ENCODE measurements at places on chromosomes 12 and 14.

GRCh38 chr14:71658261-71658860 lies 273.9 kb upstream of the RGS6 start:
- DNase-seq: no peak

DNA sequence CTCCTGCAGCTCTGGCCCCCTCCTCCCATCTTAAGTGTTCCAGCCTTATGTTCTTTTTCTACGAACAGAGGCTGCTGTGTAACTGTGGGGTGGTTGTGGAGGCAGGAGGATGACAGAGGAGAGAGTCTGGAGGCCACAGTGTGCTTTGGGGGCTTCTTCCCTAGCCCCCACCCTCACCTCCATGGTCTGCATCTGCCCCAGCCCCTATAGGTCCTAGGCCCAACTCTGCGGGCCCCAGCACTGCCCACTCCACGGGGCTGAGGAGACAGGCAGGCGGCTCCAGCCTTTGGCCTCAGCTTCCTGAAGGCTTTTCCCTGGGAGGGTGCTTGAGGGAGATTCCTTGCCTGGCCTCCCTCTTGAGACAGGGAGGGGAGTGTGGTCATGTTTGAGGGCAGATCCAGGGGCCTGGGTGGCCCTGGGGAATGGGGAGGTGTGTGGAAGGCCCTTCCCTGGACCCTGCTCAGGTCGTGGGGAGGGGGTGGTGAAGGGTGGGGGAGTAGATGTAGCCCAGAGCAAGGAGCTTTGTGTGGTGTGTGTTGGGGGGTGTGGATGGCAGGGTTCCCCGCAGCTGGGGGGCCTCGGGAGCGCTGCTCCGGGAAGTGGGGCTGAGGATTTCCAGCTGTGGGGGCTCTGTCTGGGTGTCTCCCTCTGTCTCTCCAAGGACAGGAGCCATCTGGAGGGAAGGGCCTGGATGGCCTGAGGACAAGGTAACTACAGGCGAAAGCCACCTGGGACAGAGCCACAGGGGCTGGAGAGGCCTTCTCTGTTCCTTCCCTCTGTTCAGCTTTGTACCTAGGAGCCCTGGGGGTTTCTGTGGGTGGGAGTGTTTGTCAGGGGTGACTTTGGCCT lies 1.1 kb downstream of the SMIM41 start:
- no peak for DNase-seq

- DNase-seq: no peak
These were observed 140.2 kb upstream of the CRY1 start for GRCh38 chr12:107233551-107233950.

DNA sequence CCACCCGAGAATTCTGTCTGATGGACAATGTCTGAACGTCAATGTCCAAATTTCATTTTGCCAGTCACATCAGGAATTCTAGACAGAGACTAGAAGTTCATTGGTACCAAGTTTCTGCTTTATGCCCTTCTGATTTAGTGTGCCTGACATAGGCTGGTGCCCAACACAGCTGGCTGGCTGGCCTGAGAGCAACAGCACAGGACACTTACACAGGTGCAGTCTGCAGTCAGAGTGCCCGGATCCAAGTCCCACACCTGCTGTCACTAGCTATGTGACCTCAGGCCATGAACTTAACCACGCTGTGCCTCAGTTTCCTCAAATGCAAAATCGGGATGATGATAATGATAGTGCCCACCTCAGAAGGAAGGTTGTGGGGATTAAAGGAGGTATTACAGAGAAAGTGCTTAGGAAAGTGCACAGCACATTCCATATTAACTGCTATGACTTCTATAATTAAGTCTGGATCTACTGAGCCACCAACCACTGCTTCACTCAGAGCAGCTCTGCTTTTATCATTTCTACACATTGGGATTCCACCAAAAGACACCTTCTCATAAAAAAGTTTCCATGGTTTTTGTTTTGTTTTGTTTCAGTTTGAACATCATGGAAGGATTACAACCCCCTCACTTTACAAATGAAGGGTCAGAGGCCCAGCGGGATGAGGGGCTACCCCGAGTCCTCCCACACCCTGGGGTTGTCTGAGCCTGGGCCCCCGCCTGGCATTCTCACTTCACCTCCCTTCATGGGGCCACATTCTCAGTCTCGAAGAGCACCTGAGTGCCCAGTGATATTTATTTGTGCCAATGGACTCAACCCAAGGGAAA lies 168.8 kb upstream of the BCL2L14 start:
- DNase-seq: no peak

- DNase-seq: no peak
These were observed 1.1 kb upstream of the RHOF start for GRCh38 chr12:121794534-121795033.

DNA sequence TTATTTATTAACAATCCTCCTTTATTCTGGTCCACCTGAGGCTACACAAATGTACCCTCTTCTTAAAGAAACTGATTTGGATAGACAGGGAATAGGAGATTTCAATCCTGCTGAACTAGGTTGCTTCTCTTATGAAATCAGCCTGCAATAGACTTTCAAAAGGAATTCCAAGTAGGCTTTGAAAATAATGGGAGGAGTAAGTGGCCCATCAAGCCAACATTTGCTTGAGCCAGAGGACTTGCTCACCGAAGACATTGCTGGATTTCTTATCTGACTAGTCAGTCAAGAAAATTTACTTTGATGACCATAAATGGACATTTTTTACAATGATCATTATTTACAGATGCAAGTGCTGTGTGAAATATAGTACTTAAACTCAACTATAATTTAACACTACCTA lies 82.8 kb upstream of the RASSF8 start:
- DNase-seq: no peak

DNA sequence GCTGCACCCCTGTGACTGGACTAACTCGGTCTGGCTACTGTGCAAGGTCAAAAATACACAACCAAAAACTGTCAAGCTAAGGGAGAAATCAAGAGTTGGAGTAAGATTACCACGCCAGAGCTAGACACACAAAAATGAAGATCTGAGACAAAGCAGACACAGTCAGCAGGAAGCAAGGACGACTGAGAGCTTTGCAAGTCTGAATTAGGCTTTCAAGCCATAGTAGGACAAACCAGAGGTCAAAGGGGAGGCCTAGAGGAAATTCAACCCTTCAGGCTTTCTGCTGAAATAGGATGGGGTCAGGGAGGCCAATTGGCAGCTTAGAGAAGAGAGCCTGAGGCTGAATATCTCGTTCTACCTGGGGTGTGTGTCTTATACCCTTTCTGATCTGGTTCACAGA lies 117.3 kb downstream of the LLPH start:
- no peak for DNase-seq

- DNase-seq: no peak
These were observed 65.6 kb upstream of the RMST start for GRCh38 chr12:97397008-97397407.

GRCh38 chr14:85532374-85533022 lies 2.6 kb downstream of the FLRT2 start:
- no peak for DNase-seq

- DNase-seq: no peak
These were observed 37.0 kb upstream of the OAS1 start for GRCh38 chr12:112869778-112870177.

- DNase-seq: no peak
These were observed 8.3 kb downstream of the CDK2AP1 start for GRCh38 chr12:123263196-123263817.

DNA sequence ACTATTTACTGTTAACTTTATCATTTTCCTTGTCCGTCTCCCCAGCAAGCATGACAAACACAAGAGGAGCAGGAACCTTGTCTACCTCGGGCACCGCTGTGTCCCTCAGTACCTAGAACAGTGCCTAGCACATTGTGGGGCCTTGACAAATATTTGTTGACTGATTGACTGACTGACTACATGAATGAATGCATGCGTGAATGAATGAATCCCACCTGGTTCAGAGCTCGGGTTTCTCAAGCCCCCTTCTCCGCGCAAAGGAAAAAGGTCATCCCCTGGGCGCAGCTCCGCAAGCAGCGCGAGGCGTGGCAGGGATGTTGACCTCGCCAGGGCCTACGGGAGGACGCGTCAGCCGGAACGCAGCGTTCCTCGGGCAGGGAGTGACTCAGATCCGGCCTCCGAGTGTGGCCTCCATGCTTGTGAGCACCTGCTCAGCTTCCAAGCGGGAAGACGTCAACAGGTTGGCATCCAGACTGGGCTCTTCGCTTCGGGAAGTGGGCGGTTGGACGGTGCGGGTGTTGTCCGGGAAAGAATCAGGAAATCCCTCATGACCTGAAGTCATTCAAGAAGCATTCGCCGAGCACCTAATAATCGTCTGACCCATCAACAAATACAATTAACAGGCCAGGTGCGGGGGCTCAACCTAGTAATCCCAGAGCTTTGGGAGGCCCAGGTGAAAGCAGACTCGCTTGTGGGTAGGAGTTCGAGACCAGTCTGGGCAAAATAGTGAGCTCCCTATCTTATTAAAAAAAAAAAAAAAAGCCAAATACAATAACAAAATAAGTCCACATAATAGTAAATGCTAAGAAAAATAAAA lies 13.9 kb upstream of the UBC start:
- DNase-seq: no peak

GRCh38 chr12:82326905-82327503 lies 31.2 kb downstream of the CCDC59 start:
- no peak for DNase-seq

- no peak for DNase-seq
These were observed 80.8 kb downstream of the EP400 start for GRCh38 chr12:132030367-132031038.

GRCh38 chr12:41325336-41325735 lies 137.2 kb downstream of the PDZRN4 start:
- no peak for DNase-seq

DNA sequence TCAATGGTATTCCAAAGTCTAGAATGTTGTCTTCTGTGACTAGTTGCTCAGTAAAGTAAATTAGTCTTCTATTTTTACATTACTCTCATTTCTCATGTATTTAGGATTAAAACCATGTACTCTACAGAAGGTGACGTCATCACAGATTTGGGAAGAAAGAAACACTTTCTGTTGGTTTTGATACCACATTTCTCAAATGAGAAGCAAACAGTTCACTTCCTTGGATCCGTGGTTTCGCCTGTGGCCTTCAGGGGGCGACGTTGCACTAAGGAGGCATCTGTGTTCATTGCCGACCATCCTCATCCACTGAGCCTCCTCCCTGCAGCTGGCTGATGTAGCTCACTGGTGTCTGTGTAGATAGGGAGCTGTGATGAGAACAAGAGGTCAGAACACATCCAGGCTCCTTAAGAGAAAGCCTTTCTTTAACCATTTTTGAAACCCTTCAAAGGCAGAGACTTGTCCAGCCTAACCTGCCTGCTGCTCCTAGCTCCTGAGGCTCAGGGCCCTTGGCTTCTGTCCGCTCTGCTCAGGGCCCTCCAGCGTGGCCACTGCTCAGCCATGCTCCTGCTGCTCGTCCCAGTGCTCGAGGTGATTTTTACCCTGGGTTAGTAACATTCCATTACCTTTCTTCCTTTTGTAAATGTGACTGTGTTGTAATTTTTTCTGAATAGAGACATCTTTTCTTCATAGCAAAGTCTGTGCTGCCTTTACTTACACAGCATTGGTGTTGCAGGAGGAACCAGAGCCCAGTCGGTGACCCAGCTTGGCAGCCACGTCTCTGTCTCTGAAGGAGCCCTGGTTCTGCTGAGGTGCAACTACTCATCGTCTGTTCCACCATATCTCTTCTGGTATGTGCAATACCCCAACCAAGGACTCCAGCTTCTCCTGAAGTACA lies 220.6 kb upstream of the OR4E1 start:
- DNase-seq: peak; percentile 29

DNA sequence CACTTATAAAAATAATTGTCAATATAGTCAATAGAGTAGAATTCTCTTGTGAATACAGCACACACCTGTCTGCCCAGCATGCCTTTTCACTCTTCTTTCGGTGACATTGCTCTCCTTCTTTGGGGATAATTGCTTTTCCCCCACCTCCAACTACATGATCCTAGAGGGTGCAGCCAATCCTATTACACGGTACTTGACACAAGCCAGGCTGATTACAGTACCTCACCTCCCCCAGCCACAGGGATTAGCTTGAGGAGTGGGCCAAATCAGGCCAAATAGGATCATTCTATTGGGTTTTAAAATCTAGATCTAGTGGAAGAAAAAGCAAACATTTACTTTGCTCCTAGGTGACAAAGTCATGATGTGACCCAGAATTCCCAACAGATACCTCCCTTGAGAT lies 16.8 kb upstream of the NFYB start:
- no peak for DNase-seq

DNA sequence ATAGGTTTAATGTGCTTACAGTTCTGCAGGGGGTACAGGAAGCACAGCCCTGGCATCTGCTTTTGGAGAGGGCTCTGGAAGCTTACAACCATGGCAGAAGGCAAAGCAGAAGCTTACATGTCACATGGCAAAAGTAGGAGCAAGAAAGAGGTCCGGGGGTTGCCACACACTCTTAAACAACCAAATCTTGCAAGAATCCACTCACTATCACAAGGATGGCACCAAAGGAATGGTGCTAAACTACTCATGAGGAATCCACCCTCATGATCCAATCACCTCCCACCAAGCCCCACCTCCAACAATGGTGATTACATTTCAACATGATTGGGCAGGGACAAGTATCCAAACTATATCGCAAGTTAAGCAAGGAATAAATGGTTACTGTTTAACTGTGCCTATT lies 255.8 kb upstream of the AVPR1A start:
- no peak for DNase-seq

DNA sequence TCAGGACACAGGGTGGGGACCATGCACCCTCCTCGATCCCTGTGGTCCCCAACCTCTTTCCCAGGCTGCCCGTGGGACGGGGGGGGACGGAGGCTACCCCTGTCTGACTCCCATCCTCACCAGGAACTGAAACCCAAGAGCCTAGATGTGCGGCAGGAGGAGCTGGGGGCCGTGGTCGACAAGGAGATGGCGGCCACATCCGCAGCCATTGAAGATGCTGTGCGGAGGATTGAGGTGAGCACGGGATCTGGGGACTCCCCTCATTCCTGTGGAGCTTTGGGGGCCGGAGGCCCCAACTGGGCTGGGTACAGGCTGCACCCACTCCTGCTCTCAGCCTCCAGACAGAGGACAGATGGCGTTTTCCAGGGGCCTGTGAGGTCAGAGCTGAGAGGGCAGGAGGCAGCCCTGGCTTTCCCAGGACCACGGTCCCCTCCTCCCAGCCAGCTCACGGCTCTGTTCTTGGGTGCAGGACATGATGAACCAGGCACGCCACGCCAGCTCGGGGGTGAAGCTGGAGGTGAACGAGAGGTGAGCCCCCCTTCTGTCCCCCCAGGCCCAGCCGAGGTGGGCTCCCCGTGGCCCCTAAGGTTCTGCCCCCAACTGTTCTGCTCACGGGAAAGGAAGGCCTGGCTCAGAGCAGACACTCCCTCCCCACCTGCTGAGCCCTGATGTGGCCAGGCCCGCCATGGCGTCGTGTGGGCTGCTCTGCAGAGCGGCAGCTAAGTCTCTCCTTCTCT lies 24.2 kb downstream of the HIP1R start:
- DNase-seq: no peak

Measured in activated T-cell treated with anti-CD3 and anti-CD28 coated beads for 4 hours (primary cell).